ENCODE measurements at places on chromosomes 4 and X.

DNA sequence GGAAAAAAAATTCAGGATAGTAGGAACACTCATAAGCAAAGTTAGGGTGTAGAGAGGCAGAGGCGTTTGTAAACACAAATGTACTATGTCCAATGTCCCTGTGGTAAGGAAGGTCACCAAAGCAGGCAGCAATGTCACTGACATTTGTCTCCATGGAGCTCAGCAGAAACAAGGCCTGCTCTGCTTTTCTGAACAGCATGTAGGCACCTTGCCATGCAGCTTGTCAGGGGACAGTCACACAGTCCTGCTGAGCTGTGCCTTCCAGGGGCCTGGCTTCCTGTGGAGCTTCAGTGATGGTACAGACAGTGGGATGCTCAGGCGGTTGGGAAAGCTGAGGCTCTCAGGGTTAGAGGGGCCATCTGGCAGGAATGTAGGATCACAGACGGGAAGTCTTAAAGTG is 74.5 kb upstream of the HS3ST1 start:
- DNase-seq: no peak

DNA sequence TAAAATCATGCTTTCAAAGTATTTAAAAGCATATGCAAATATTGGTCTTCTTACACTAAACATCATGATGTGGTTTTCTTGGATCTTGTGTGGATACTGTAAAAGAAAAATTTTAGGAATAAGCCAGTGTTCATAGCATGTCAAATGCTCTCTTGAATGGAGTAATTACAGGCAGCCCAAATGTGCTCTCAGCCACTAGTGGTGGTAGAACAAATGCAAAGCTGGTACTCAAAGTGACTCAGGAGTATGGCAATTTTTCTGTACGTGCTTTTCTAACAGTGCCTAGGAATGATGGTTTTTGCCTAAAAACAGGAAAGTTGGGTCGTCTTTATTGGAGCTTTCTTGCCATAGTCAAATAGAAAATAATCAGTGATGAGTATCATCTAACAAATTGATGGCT is 19.9 kb downstream of the PGRMC2 start:
- no peak for DNase-seq

- no peak for DNase-seq
Observed at GRCh38 chr4:177302371-177303100, 7.1 kb upstream of the NEIL3 start.

- no peak for DNase-seq
Observed at GRCh38 chr4:576245-576821, at the start of gene TMEM271. Gene TMEM271, minus strand, starts transcription at chr4:576295. Its CDS starts 233 bp downstream, at chr4:576062.

Data from ELR (cell line).